ENCODE measurements at places on chromosomes 4 and X. TPM values are rescaled to one million over a fixed set of nuclear protein-coding genes. Genes with fewer than 3 reads are reported as not detected.

The SRPX gene
- polyA plus RNA-seq = 2.2 TPM

The NAP1L2 gene
- not detected for polyA plus RNA-seq

The F8A2 gene
- polyA plus RNA-seq = not detected

The MAGEA2 gene
- not detected for polyA plus RNA-seq

The NKRF gene
- 4.9 TPM for polyA plus RNA-seq

The ETNPPL gene
- polyA plus RNA-seq = 0.39 TPM

All from small intestine (tissue), 16 donors.